Suppressor macrophage treated with lipopolysaccharide for 4 hours (primary cell): ENCODE measurements at places on chromosomes 4 and X.

- DNase-seq, result no peak
Observed at GRCh38 chr4:848803-849477, 23.0 kb upstream of the CPLX1 start.

DNA sequence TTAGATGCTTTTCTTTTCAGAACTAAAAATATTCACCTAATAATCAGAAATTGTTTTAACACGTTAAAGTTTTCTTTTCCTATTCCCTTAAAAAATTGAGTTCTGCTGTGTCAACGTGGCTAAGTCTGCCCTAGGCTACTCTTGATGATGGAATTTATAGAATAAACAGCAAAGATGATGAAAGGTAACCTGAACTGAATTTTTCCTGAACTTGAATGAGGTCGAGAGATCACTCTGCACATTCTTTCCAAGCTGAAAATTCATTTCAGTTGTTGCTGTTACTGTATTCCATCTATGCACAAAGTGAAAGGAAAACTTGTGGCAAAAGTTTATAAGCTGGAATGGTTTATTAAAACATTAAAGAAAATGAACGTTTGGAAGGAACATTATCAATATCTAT, 245.9 kb upstream of the GIMD1 start:
- DNase-seq, result no peak

GRCh38 chrX:153494061-153494460, 719 bp upstream of the BGN start:
- DNase-seq, result peak; percentile 1

DNA sequence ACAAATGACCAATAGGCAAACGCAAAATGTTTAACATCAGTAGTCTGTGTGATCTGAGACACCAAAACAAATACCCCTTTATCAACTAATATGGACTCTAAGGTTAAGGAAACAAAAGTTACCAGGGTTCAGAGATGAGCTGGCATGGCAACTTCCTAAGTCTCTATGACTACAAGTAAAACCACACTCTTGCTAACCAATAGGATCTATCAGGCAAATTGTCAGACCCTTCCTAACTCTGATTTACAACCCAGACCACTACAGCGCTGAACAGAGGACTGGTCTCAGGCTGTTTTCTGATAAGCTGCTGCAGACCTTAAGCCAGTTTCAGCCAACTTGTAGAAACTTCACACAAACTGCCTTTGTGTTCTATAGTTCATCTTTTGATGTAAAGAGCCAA, 608.0 kb downstream of the TLL1 start:
- no peak for DNase-seq

DNA sequence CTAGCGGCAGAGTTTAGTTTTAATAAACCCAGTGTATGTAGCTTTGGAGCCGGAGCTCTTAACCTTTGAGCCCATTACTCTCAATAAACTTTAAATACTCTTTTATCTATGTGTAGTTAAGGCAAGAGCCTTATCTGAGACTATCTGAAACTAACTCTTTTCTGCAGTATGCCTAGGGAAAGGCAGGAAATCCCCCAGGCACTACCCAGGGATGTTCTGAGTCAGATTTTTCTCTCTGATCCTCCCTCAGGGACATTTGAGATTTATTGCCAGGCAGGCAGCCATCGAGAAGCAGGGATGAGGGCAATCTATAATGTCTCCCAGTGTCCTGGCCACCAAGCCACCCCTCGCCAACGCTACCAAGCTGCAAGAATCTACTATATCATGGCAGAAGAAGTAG, 39.1 kb downstream of the HEPH start:
- DNase-seq, result no peak

- DNase-seq, result no peak
Observed at GRCh38 chr4:19309378-19309777, 942.3 kb upstream of the SLIT2 start.

DNA sequence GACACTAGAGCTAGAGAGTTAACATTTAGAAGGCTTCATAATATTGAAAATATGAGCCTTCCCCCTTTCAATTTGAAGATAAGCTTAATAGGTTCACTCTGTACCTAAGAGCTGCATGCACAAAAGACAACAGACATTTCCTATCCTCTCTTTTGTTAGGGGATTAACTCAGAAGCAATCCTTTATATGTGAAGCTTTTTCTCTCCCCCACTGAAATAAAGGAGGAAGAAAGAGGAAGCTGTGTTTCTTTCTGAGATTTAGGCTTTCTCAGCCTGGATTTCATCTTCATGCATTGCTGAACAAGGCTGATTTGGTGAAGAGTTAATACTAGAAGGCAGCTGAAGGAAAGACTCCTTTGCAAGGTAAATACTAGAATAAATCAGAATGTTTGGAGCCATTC, 21.0 kb upstream of the CABS1 start:
- no peak for DNase-seq
